KG1 (cell line): ENCODE measurements at places on chromosomes 5 and 9.

- no peak for DNase-seq
Measured at GRCh38 chr5:38426986-38427950, 129.2 kb downstream of the LIFR start.

DNA sequence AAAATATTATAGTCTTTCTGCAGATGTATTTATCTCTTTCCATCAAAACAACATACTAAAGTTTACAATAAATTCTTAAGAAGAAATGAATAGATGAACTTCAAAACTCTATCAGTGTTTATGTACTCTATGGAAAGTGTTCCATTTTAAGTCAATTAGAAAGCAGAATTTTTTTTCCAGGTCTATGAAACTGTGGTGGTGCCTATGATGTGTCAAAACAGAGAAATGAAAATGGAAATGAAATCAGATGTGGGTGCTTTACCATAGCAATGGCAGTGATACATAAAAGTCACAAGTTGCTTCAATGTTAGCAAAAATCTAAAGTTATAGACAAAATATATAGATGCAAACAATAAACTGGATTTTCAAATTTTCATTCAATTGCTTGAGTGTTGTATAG, 97.3 kb downstream of the PTCH1 start:
- no peak for DNase-seq

GRCh38 chr5:168931638-168932345, 352.6 kb upstream of the PANK3 start:
- no peak for DNase-seq

DNA sequence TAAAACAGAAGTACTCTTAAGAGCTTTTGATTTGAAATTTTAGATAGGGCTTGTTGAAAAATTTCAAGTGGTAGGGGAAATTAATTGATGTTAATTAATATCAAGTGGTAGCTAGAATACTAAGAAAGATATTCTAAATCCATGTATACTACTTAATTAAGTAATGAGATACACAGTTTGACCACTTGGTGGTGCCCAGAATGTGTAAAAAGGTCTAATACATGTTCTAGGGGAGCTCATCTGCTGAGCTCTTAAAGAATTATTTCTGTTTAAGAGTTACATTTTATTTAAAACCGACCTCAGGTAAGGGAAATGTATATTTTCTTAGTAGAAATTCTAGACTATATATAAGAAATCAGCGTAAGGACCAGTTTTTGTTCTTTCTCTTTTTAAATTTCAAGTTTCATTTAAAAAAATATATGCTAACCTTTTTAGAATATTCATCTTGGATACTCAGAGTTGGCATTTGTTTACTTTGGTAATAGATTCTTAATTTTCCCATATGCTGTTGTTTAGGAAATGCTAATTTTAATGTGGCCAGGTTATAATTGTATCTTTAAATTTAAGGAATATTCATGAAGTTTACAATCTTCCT, 61.5 kb downstream of the LNPEP start:
- no peak for DNase-seq

- DNase-seq: no peak
Measured at GRCh38 chr5:23072179-23072578, 219.0 kb upstream of the CDH12 start.

GRCh38 chr5:38926121-38926520, 80.3 kb downstream of the OSMR start:
- DNase-seq: no peak

- DNase-seq: no peak
Measured at GRCh38 chr9:14467675-14468374, 153.9 kb upstream of the NFIB start.

DNA sequence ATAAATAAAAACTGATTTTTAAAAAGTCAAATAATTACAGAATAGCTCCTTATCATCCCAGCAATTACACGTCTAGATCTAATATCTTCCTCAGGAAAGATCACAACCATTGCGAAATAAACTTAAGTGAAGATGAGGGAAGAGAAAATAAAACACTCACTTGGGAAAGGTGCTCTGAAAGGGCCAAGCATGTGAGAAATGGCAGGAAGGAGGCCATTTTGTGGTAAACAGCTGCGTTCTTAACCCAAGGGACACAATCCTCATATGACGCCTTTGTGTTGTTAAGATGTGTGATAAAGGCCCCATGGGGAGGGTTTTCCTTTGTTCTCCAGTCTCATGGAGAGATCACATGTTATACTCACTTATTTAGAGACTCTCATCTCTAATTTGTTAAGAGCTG, 32.5 kb downstream of the JAKMIP2 start:
- DNase-seq: no peak

DNA sequence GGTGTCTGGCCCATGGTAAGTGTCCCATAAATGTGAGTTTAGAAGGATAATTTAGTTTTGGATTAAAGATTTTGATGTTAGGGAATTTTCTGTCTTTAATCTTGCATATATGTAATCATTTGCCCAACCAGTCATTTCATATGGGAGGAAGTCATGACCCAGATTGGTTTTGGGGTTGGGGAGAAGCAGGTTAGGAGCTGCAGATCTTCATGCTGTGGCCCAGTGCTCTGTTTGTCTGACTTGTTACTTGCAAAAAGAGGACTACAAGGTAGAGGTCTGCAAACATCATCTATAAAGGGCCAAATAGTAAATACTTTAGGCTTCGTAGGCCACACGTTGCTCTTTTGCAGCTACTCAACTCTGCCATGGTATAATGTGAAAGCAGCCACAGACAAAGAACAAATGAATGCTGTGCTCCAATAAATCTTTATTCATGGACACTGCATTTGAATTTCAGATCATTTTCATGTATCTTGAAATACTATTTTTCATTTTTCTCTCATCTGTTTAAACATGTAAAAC, 16.8 kb downstream of the OSTF1 start:
- DNase-seq: no peak

DNA sequence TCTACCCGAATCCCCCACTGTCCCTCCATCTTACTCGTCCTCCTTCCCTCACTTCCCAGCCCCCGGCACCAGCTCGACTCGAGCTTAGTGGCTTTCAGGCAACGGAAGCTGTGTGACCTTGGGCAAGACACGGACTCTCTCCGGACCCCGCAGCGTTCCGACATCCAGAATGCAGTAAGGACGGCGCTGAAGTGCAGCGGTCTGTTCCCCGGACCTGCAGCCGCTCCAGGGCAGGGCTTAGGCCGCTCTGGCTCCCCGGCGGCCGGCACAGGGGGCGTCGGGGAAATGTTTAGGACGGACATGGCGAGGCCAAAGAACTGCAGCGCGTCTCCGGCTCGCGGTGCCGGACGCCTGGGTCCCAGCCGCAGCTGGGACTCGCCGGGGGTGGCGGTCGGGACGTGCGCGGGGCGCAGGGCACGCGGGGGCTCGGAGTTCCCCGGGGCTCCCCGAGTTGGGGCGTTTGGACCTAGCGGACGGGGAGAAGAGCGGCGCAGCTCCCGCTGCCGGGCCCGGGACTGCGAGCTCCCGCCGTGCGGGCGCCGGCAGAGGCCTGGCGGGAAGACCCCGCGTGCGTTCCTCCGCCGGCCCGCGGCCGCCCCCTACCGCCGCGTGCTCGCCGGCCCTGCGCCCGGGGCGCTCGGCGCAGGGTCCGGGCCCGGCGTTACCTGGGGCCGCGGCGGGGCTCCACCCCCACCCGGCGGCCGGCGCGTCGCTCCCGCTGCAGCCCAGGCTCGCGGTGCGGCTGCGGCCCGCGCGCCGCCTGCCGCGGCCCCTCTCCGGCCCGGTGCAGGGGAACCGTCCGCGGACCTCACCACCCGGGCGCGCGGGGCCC, 5.6 kb upstream of the RNF44 start:
- no peak for DNase-seq

- no peak for DNase-seq
Measured at GRCh38 chr5:134435560-134435959, 23.9 kb upstream of the CDKN2AIPNL start.

DNA sequence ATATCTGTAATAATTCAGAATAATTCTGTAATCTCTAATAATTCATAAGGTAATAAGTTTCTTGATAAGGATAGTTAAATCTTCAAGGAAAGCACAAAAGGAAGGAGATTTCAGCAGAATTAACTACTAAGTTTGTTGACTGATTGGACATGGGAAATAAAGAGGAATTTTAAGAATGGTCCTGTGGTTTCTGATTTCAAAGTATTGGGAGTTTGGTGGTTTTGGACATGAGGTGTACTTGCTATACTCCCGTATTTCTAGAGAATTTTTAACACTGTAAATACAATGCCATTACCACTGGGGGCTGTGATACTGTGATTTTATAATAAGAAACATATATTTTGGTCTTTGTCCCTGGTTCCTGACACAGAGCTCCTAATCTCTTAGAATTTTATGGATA, 123.9 kb downstream of the UNC13B start:
- DNase-seq: no peak
